ENCODE measurements at places on chromosomes 12 and 14.

GRCh38 chr14:41521891-41522290, 84.8 kb upstream of the LRFN5 start:
- no peak for DNase-seq

DNA sequence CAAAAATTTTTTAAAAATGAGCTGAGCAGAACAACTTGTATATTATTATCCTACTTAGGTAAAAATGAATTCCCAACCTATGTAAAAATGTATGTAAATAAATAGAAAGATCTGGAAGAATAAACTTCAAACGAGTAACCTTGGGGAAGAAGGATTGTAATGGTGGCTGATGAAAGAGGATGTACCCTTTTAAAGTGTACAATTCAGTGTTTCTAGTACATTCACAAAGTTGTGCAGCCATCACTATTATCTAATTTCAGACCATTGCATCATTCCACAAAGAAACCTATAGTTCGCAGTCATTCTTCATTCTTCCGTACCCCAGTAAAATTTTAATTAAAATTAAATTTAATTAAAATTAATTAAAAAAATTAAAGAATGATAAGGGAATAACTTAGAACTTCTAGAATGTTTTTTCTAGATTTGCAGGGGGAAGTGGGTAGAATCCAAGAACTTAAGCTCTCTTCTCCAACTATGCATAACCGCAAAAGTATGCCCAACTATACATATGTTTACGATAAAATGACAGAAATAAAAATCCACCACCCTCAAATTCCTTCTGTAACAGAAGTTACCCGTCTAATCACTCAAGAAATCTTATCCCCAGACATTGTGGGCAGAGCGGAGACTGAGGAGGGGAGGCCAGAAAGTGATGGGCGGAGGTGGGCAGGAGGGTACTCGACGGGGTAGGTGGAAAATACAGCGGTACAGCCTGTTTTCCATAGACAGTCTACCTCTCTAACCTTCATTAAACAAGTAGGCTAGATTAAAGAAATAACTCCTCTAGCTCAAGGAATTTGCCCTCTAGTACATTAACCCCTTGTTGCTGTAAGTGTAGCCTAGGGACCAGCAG, 921 bp downstream of the DEPDC4 start:
- DNase-seq, result no peak

DNA sequence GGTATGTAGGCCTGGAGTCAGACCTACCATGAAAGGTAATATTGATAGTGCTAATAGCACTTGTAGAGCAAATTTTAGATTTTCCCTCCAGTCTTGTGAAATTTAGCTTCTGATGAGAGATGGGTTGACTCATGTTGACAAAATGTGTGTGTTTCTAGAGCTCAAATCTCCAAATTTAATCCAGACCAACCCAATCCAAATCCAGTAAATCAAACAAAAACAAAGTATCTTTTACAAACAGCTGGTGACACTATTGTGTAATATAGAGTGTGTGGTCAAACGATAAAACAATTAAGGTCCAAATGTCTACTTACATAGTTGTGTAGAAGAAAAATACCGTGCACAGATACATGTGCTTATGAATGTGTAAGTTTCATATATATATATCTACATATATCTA, 63.4 kb upstream of the KITLG start:
- DNase-seq, result no peak

GRCh38 chr14:58899317-58899713, 261.6 kb downstream of the DACT1 start:
- DNase-seq, result no peak

GRCh38 chr12:104006929-104007328, 41.3 kb downstream of the TDG start:
- DNase-seq, result no peak

DNA sequence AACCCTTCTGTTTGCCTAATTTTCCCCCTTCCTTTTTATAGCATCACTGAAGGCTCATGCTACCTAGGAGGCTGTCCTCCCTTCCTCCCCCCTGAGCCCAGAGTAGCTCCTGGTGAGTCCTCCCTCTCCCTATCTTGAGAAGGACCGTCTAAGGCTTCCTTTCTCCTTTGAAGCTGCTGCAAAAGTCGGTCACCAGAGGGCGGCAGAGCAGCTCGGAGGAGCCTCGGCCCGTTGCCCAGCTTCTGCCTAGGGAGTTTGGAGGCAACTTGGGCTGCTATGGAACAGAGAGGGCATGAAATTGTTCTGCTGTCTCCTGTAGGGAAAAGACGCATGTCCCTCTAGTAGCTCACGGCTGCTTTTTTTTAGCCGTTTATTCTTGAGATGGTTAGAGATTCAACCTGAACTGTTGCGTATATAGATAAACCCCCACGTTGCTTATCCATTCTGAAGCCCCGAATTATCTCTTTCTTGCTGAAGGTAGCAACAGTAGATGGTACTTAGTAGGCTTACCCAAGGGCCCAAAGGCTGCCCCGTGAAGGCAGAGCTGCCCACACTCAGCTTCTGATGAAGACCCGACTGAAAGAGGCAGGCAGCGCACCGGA, 5.7 kb downstream of the WNT5B start:
- DNase-seq, result peak; percentile 45

DNA sequence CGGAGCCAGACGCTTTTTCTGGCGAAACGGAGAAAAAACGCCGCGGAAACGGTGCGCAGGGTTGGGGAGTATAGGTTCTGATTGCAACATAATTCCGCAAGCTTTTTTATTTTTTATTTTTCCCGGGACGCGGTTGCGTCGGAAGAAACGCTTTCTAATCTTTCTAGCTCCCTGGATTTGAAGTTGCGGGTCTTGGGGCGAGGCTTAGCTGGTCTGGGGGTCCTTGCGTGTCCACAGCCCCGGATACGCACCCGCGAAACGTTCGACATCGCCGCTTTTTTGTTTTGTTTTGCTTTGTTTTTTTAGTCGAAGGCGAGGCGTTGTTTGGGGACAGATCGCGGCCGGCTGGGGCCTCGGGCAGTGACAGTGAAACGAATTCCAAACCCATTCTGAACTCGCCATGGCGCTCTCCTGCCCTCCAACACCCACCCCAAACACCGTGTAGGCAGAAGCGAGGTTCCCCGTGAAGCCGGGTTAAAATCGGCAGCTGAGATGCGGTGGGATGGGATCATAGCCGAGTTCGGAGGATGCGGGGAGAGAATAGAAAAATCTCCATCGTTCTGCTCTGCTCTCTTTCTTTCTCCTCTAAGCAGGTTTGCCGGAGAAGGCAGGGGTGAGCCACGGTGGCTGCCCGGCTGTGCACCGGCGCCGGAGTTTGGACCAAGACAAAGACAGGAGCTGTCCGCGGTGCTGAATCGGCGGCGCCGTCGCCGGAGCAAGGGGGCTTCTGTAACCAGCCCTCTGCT, 8.1 kb upstream of the LHX5 start:
- peak; percentile 16 for DNase-seq

GRCh38 chr12:27285403-27285802, 41.3 kb downstream of the STK38L start:
- DNase-seq, result no peak

DNA sequence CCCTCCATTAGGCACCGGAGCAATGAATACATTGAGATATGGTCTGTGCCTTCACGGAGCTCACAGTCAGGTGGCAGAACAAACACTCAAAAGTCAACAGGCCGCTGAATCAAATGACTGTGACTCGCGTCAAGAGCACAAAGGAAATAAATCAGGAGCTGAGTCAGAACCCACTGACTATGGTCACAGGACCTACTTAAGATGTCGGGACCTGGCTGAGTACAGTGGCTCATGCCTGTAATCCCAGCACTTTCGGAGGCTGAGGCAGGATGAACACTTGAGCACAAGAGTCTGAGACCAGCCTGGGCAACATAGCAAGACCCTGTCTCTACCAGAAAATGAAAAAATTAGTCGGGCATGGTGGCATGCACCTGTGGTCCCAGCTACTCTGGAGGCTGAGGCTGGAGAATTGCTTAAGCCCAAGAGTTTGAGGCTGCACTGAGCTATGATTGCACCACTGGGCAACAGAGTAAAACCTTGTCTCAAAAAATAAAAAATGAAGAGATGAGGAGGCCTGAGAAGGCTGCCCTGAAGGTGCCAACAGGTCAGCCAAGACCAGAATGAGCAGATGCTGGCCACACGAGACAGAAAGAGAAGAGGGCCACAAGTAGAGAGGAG, 19.9 kb downstream of the TMEM233 start:
- no peak for DNase-seq

- DNase-seq, result no peak
These were observed 24.6 kb upstream of the SERPINA1 start for GRCh38 chr14:94412671-94413638.

- peak; percentile 42 for DNase-seq
These were observed 25.4 kb upstream of the EIF4B start for GRCh38 chr12:52980650-52981423.

GRCh38 chr14:64053694-64054669, 201.2 kb downstream of the SYNE2 start:
- DNase-seq, result no peak

DNA sequence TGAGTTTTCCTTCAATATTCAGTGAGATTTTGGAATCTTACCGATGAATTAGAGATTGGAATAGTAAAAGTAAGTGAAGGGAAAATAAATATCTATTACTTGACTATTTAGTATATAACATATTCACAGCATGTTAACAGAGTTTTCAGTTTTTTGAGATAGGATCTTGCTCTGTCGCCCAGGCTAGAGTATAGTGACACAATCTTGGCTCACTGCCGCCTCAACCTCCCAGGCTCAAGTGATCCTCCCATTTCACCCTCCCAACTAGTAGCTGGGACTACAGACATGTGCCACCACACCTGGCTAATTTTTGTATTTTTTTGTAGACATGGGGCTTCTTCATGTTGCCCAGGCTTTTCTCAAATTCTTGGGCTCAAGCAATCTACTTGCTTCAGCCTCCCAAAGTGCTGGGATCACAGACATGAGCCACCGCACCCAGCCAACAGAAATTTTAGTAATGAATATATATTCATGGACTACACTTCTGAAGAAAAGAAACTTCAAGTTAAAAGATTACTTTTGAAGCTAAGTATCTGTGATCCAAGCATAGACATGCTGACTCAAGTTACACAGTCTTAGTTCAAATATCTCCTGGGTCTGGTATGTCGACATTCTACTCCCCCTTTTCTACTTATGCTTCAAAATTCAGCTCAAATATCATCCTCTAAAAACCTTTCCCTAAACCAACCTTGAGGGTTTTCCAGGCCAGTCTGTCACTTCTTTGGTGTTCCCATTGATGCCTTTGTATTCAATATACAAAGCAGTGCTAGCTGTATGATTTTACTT, 13.8 kb downstream of the UBE2N start:
- no peak for DNase-seq

DNA sequence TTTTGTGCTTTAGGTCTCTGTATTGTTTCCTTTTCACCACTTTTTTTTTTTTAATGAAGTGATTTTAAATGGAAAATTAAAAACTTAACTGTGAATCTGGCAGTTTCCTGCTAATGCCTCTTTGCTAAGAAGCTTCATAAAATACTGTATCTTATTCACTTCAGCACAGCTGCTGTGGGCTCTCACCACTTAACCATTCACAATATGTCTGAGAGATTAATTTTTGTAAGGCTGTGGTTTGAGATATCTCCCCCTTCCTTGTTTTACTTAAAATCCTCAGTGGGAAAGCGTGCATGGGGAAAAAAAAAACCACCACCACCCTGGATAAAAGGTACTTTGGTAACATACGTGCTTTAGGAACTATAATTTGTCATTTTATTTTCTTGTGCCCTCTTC, 115.9 kb downstream of the ETV6 start:
- no peak for DNase-seq

DNA sequence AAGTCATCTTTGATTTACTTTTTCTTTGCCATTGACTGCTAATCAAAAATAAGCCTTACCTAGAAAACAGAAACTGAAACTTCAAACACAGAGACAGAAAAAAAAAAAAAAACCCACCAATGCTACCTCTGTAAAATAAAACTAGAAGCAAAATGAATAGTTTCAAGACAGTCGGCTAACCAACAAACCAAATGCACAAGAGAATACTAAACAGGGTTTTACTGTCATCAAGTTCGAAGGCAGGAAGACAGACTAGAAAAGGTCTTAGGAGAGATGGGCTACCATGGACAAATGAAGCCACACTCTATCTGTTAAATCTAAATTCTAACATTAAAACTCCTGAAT, 59.5 kb downstream of the SEL1L start:
- DNase-seq, result no peak

- no peak for DNase-seq
These were observed 16.2 kb downstream of the ZDHHC22 start for GRCh38 chr14:77125281-77125801.

DNA sequence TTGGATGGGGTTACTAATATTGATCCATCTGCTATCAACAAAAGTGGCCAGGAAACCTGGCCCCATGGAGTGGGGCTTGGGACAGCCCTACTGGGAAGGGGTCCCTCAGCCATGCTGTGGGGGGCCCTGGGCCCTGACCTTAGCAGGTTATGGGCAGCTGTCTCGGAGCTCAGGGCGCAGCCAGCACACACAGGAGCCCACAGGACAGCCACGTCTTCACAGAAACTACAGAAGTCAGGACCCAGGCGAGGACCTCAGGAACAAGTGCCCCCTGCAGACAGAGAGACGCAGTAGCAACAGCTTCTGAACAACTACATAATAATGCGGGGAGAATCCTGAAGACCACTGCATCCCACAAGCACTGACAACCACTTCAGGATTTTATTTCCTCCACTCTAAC, 11.9 kb upstream of the FKBP11 start:
- no peak for DNase-seq

GRCh38 chr12:50039151-50039835, 14.0 kb upstream of the RACGAP1 start:
- peak; percentile 85 for DNase-seq

GRCh38 chr12:120628919-120629318, 11.5 kb upstream of the CABP1 start:
- DNase-seq, result no peak

- DNase-seq, result no peak
These were observed 1.1 kb upstream of the C14orf132 start for GRCh38 chr14:96037891-96038557.

- no peak for DNase-seq
These were observed 52.7 kb downstream of the KRT80 start for GRCh38 chr12:52139147-52139546.

- DNase-seq, result no peak
These were observed 1.0 kb upstream of the KDM2B start for GRCh38 chr12:121581686-121582429.

- no peak for DNase-seq
These were observed 1.9 kb downstream of the RPLP0 start for GRCh38 chr12:120199025-120199424.

- DNase-seq, result no peak
These were observed 15.8 kb upstream of the RPS6KL1 start for GRCh38 chr14:74938531-74939495.

- no peak for DNase-seq
These were observed 58.3 kb downstream of the C12orf56 start for GRCh38 chr12:64332296-64332695.

DNA sequence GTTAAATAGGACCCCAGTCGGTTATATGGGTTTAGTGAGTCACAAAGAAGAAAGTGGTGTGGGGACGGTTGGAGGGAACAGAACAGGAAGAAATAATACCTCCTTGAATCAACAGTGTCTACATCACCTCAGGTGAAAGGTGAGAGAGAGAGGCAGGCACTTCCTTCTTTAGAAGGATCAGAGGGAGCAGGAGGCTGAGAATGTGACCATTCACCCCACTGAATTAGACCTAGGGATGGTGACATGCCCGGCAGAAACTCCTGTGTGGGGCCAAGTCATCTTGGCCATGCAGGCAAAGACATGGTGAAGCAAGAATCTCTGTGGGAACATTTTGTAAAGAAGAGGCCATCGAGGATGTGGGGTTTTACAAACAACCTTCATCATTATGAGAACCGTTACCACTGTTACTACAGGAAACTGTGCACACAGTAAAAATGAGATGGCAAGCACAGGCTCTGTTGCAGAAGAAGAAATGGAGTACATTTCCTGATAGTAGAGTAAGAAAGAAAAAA, 1196.9 kb downstream of the VRK1 start:
- DNase-seq, result no peak
